ENCODE measurements at places on chromosomes 3 and 15. TPM values are rescaled to one million over a fixed set of nuclear protein-coding genes. Genes with fewer than 3 reads are reported as not detected.

GRCh38 chr3:70065696-70066253 is 66.2 kb downstream of the SAMMSON start:
- no peak for ATAC-seq

- no peak for ATAC-seq
Measured at GRCh38 chr3:177135841-177136492, 61.3 kb downstream of the TBL1XR1 start.

- no peak for ATAC-seq
Measured at GRCh38 chr15:73889053-73889761, 15.8 kb downstream of the TBC1D21 start.

The OR5K2 gene
- not detected for total RNA-seq

The SLC12A8 gene
- 2.3 TPM for total RNA-seq
